ENCODE measurements at places on chromosomes 16 and 17. TPM values are rescaled to one million over a fixed set of nuclear protein-coding genes. Genes with fewer than 3 reads are reported as not detected.

Gene TEX19
- total RNA-seq, result not detected

Gene CTRB2
- not detected for total RNA-seq

- no peak for DNase-seq
- H3K4me1 ChIP-seq, result peaks cover 4% of the 10 kb centered on the region
- H3K36me3 ChIP-seq, result no peaks in the 10 kb centered on the region
- no peaks in the 10 kb centered on the region for H3K27me3 ChIP-seq
- peak overlapping the region; percentile 75 for H3K4me3 ChIP-seq
- peak overlapping the region; percentile 76 for H3K27ac ChIP-seq
Measured at GRCh38 chr16:88662222-88662842, 559 bp downstream of the MVD start.

Gene PDP2
- 2.4 TPM for total RNA-seq

GRCh38 chr17:74872313-74873036 lies at the start of gene FDXR:
Gene FDXR (minus strand): TSS chr17:74872994. CDS start chr17:74872944, 50 bp downstream.
- H3K27me3 ChIP-seq, result no peaks in the 10 kb centered on the region
- no peak for DNase-seq
- peak within 1 kb of the TSS; percentile 65 for H3K4me3 ChIP-seq
- H3K4me1 ChIP-seq, result peaks cover 13% of the 10 kb centered on the region

GRCh38 chr16:28100810-28101532 lies 37.5 kb upstream of the GSG1L start:
- H3K27ac ChIP-seq, result no peak overlapping the region
- H3K27me3 ChIP-seq, result no peaks in the 10 kb centered on the region
- no peaks in the 10 kb centered on the region for H3K4me1 ChIP-seq
- H3K36me3 ChIP-seq, result no peaks in the 10 kb centered on the region
- H3K4me3 ChIP-seq, result no peak overlapping the region

DNA sequence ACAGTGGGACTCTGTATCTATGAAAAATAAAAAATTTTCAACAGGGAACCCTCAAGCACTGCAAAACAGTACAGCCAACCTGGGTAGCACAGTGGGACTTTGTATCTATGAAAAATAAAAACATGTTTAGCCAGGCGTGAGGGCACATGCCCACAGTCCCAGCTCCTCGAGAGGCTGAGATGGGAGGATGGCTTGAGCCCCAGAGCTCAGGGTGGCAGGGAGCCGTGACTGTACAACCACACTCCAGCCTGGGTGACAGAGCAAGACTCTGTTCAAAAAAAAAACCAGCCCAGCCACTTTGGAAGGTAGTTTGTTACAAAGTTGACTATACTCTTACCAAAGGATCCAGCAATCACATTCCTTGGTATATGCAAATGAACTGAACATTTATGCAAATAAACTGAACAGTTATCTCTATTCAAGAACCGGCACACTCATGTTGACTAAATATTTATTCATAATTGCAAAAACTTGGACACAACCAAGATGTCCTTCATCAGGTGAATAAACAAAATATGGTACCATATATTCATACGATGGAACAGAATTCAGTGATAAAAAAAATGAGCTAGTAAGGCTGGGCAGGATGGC lies 5.2 kb downstream of the RPH3AL start:
- no peaks in the 10 kb centered on the region for H3K4me1 ChIP-seq
- no peak overlapping the region for H3K4me3 ChIP-seq
- H3K27ac ChIP-seq, result peak overlapping the region; percentile 11

DNA sequence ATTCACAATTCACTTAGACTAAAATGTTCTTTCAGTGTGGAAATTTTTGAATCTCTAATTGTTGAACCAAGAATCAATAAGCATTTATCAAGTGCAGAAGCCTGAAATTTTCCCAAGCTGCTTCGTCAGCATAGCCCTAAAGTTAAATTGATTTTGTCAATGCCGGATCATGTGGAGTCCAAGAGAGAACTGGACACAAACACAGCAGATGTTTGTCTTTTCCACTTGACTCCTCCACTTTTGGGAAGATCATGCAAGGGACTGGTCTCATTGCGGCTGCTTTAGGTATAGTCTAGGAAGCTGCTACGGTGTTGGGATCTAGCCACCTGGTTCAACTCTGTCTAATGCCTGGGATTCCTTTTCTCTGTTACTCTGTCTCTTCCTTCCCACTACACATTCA lies 95.7 kb downstream of the CYB561 start:
- DNase-seq, result no peak
- H3K4me3 ChIP-seq, result no peak overlapping the region
- H3K27me3 ChIP-seq, result no peaks in the 10 kb centered on the region
- no peaks in the 10 kb centered on the region for H3K4me1 ChIP-seq
- H3K27ac ChIP-seq, result no peak overlapping the region
- no peaks in the 10 kb centered on the region for H3K36me3 ChIP-seq

DNA sequence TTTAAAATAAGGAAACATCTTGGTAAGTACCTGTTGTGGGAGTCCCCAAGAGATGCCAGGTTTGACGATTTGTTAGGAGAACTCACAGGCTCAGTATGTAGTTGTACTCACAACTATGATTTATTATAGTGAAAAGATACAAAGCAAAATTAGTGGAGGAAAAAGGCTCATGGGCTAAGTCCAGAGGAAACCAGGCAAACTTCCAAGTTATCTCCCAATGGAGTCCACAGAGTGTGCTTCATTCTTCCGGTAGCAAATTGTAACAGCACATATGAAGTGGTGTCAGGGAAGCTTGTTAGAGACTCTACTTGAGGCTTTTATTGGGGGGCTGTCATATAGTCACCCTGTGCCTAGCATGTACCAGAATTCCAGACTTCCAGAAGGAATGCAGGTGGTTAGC lies 2.3 kb downstream of the DDX19A start:
- H3K36me3 ChIP-seq, result no peaks in the 10 kb centered on the region
- no peak overlapping the region for H3K27ac ChIP-seq
- DNase-seq, result no peak
- no peaks in the 10 kb centered on the region for H3K27me3 ChIP-seq
- H3K4me3 ChIP-seq, result no peak overlapping the region
- peaks cover 4% of the 10 kb centered on the region for H3K4me1 ChIP-seq

DNA sequence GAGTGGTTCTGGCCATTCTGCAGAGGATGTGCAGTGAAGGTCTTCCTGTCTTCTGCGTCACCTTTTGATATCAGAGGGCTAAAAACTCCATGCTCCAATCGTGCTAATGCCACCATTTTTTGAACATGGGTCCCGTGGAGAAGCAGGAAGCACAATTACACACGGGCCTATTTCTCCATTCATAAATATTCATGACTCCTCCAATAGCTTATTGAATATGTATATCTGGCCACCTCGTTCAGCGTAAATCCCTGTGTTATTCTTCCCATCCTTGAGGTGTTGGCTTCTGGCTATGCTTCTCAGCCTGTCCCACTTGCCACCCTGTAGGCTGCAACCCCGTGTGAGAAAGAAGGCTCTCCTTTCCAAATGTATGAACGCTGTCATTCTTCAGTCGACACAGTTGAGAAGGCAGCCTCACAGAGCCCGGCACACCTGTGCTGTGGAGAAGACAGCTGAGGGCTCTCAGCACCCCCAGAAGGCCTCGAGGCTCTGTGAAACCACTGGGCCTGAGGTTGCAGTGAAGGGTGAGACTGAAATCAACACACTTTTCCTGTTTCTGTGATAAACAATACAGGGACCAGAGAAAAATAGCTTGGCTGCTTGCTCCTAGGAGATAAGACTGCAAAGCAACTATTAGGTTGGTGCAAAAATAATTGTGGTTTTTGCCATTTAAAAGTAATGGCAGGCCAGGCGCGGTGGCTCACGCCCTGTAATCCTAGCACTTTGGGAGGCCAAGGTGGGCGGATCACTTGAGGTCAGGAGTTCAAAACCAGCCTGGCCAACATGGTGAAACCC lies 4.9 kb upstream of the ANKRD40CL start:
- H3K4me1 ChIP-seq, result no peaks in the 10 kb centered on the region
- no peaks in the 10 kb centered on the region for H3K36me3 ChIP-seq
- no peaks in the 10 kb centered on the region for H3K27me3 ChIP-seq
- DNase-seq, result no peak
- H3K4me3 ChIP-seq, result no peak overlapping the region

DNA sequence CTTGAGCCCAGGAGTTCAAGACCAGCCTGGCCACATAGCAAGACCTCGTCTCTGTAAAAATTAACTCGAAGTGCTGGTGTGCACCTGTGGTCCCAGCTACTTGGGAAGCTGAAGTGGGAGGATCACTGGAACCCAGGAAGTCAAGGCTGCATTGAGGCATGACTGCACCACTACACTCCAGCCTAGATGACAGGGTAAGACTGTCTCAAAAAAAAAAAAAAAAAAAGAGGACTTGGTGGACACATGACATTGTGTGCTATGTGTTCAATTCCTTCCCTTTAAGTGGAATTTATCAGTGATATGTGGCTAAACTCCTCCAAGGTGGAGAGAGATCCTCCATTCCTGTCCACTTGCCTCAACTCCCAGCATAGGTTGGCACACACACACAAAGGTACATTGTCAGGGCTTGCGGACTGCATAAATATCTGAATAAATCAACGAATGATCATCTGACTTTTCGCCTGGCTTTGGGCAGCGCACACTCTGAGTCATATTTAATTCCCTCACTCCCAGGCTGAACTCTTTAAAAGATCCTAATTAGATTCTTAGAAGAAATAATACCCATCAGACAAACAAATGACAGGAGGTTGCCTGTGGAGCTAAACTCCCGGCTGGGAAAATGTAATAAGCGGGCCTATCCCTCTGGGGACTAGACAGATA lies 25.0 kb upstream of the SYT17 start:
- no peaks in the 10 kb centered on the region for H3K36me3 ChIP-seq
- H3K4me1 ChIP-seq, result no peaks in the 10 kb centered on the region
- H3K27ac ChIP-seq, result no peak overlapping the region
- DNase-seq, result no peak
- H3K4me3 ChIP-seq, result no peak overlapping the region

Gene CCL15
- total RNA-seq, result not detected

- H3K27ac ChIP-seq, result no peak overlapping the region
- no peak overlapping the region for H3K4me3 ChIP-seq
- H3K27me3 ChIP-seq, result no peaks in the 10 kb centered on the region
- H3K4me1 ChIP-seq, result no peaks in the 10 kb centered on the region
Measured at GRCh38 chr17:60792250-60792898, 114.7 kb downstream of the BCAS3 start.

Gene TMEM238L
- total RNA-seq, result not detected

Gene HEATR9
- not detected for total RNA-seq

DNA sequence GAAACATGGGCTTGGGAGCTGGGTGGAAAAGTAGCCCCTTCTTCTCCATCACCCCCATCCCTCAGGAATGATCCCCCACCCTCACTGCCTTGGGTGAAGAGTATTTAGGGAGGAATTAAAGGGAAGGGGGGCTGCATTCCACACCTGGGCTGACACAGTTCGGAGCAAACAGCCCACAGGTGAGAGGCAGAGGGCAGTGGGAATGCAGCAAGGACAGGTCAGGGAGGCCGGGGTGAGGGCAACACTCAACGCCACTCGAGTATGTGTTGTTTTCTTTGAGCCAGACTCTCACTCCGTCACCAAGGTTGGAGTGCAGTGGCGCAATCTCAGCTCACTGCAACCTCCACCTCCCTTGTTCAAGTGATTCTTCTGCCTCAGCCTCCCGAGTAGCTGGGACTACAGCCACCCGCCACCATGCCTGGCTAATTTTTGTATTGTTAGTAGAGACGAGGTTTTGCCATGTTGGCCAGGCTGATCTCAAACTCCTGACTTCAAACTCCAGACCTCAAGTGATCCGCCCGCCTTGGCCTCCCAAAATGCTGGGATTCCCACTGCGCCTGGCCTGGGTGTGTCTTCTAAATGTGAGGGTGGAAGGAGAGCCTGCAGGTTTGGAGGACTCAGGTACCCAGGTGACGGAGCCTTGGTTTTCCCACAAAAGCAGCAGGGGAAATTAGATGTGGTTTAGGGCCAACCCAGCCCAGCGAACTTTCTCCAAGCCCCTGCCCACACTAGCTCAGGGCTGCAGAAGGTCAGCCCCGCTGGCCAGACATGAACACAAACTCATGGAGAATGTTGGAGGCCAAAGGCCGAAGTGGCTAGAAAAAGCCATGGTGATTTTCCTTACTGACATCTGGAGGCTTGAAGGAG lies 21.2 kb upstream of the ITGA3 start:
- DNase-seq, result no peak
- H3K36me3 ChIP-seq, result no peaks in the 10 kb centered on the region
- H3K27ac ChIP-seq, result no peak overlapping the region
- no peaks in the 10 kb centered on the region for H3K27me3 ChIP-seq
- H3K4me3 ChIP-seq, result no peak overlapping the region
- H3K4me1 ChIP-seq, result peaks cover 15% of the 10 kb centered on the region

GRCh38 chr17:8948462-8948861 lies 17.0 kb downstream of the PIK3R5 start:
- DNase-seq, result no peak
- H3K4me1 ChIP-seq, result no peaks in the 10 kb centered on the region
- H3K4me3 ChIP-seq, result no peak overlapping the region
- no peak overlapping the region for H3K27ac ChIP-seq
- no peaks in the 10 kb centered on the region for H3K36me3 ChIP-seq
- H3K27me3 ChIP-seq, result no peaks in the 10 kb centered on the region

DNA sequence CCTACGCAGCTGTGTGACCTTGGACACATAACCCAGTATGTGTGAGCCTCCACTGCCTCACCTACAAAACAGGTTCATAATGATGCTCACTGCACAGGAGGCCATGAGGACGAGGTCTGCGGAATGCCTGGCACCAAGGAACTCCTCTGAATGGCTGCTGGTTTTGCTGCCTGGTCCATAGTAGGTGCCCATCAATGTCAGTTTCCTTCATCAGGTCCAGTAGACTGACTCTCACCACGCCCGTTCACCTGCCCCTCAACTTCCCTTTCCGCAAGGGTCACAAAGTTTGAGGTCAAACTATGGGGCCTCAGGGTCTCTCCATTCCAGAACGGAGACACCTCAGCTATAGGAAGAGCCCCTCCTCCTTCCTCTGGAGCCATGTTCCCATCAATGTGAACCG lies 8.8 kb downstream of the PNMT start:
- no peak overlapping the region for H3K27ac ChIP-seq
- H3K36me3 ChIP-seq, result no peaks in the 10 kb centered on the region
- DNase-seq, result no peak
- no peaks in the 10 kb centered on the region for H3K27me3 ChIP-seq

GRCh38 chr16:88358023-88358420 lies 24.7 kb upstream of the ZNF469 start:
- no peaks in the 10 kb centered on the region for H3K27me3 ChIP-seq
- H3K4me1 ChIP-seq, result no peaks in the 10 kb centered on the region
- H3K27ac ChIP-seq, result no peak overlapping the region
- no peak overlapping the region for H3K4me3 ChIP-seq
- no peak for DNase-seq

Gene CES5A
- not detected for total RNA-seq

Gene PYDC1
- not detected for total RNA-seq

Gene KRTAP3-1
- total RNA-seq, result not detected

DNA sequence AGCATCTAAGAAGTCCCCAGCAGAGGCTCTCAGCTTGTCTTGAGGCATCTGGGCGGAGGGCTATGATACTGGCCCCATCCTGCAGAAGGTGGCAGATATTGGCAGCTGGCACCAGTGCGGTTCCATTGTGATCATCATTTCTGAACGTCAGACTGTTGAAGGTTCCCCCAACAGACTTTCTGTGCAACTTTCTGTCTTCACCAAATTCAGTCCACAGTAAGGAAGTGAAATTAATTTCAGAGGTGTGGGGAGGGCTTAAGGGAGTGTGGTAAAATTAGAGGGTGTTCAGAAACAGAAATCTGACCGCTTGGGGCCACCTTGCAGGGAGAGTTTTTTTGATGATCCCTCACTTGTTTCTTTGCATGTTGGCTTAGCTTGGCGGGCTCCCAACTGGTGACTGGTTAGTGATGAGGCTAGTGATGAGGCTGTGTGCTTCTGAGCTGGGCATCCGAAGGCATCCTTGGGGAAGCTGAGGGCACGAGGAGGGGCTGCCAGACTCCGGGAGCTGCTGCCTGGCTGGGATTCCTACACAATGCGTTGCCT lies at the start of gene CIITA:
TSS of gene CIITA (plus strand) at position 404 of the 543 bp plus-strand sequence. CDS start at position 533, 129 bp downstream.
- H3K36me3 ChIP-seq, result no peaks in the 10 kb centered on the region
- H3K4me3 ChIP-seq, result no peak within 1 kb of the TSS
- no peak for DNase-seq
- H3K27me3 ChIP-seq, result no peaks in the 10 kb centered on the region
- H3K27ac ChIP-seq, result no peak within 1 kb of the TSS
- peaks cover 11% of the 10 kb centered on the region for H3K4me1 ChIP-seq

Gene NECAB2
- 1.4 TPM for total RNA-seq

All from uterus (tissue), 4 donors.